Stimulated activated CD4-positive, alpha-beta T cell treated with anti-CD3 and anti-CD28 coated beads, TNF-alpha, amount 100 ng/mL, for 1 hour (primary cell): ENCODE measurements at places on chromosomes 1 and 21.

- DNase-seq = no peak
Measured at GRCh38 chr1:161864577-161864976, 98.5 kb downstream of the ATF6 start.

GRCh38 chr21:39430457-39430856 is 15.1 kb downstream of the LCA5L start:
- DNase-seq = no peak

- no peak for DNase-seq
Measured at GRCh38 chr1:76494807-76495206, 372.5 kb upstream of the ST6GALNAC5 start.

- DNase-seq = no peak
Measured at GRCh38 chr1:17688217-17688810, 66.8 kb upstream of the ACTL8 start.

DNA sequence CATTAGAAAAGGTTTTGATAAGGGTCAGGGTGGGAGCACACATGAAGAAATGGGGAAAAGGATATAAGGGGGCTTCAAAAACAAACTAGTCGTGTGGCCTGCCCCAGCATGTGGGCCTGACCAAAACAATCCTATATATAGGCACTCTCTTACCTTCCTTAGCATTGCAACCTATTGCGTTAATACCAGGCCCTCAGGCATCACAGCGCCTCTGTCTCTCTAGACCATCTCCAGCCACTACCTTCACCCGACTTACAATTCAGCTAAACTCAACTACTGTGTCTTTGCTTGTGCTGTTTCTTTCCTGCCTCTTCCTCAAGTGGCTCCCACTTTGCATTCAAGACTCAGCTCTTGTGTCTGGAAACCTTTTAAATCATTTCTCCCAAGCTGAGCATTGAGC is 47.0 kb upstream of the GJA5 start:
- no peak for DNase-seq

GRCh38 chr1:43731867-43732531 is 24.7 kb downstream of the ST3GAL3 start:
- no peak for DNase-seq
